ENCODE measurements at places on chromosomes 7 and 10.
A peak's percentile ranks its signal among the peaks of the same experiment; 100 is the strongest.

DNA sequence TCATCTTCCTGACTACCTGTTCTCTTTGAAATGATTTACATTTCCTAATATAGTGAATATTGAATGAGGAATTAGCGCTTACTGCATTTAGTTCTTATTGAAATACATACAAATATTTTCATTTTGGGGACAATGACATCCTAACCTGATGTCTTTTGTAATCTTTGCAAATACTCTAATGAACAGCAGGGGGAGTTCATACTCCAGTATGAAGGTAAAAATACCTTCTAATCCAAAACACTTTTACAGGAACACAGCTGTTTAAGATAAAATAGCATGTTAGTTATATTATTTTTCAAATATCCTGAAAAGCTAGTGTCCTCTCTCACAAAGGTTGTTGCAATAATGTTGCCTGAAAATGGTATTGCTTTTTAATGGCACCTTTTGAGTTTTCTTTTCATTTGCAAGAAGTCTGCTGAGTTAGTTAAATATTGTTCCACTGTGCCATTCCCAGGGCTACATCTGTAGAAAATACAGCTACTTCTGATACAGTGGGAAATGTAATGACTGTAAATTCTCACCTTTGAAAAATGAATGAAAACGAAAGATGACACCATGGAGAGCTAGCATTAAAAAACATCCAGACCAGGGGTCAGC lies 400.0 kb downstream of the PHF14 start:
- no peak for DNase-seq

DNA sequence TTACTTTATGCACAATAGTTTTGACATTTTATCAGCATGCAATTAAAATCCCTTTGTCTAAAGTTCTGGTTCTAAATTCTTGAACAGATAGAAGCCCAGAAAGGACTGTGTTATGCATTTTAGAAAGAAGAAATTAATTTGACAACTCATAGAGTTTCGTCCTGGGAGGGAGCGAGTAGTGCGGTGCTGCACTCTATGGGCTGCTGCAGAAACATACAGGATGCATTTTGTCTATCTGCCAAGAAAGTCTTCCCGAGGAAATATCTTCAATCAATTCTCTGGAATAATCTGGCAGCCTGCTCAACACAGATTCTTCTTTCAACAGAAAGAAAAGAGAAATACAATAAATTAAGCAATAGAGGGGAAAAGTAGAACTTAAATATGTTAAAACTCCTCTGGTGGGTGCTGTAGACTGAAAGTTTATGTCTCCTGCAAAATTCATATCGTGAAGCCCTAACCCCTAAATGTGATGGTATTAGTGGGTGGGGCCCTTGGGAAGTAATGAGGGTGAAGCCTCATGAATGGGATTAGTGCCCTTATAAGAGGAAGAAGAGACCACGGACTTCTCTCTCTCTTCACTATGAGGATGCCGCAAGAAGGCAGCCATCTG lies 39.0 kb upstream of the IFRD1 start:
- no peak for DNase-seq

GRCh38 chr7:151484971-151485707 lies 34.6 kb downstream of the RHEB start:
- no peak for DNase-seq

GRCh38 chr7:24057243-24057642 lies 226.7 kb upstream of the NPY start:
- DNase-seq = no peak

- DNase-seq = no peak
Measured at GRCh38 chr10:80265740-80266512, 23.5 kb downstream of the MAT1A start.

DNA sequence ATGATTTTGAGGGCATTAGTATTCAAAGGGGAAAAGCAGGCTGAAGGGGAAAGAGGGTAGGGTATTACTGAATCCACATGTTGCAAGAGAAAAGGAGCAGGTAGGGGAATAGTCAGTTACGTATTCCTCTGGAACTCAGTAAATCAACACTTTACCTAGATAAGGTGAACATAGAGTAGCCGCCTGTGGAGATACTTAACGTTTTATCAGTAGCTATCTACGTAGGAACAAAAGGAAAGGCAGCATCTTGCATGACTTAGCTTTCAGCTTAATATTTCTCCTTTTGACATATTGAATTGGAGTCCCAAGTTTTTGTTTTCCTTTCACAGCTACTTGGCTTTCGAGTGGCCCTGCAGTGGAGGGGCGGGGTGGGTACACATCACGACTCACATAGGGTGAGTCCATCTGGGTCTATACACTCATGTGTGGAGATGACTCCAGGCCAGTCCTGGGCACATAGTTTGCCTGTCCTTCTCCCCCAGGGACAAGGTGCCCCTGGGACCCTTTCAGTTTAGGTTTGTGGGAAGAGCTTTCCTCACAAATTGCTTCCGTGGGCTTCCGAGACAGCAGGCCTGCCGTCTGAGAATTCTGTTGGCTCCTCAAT lies 48.1 kb downstream of the CCNY start:
- no peak for DNase-seq

GRCh38 chr10:80582286-80582960 lies 44.7 kb downstream of the SH2D4B start:
- DNase-seq = no peak

- no peak for DNase-seq
Measured at GRCh38 chr10:34959321-34959720, 130.8 kb downstream of the CUL2 start.

- DNase-seq = no peak
Measured at GRCh38 chr10:5668429-5668828, 2.0 kb upstream of the ASB13 start.

DNA sequence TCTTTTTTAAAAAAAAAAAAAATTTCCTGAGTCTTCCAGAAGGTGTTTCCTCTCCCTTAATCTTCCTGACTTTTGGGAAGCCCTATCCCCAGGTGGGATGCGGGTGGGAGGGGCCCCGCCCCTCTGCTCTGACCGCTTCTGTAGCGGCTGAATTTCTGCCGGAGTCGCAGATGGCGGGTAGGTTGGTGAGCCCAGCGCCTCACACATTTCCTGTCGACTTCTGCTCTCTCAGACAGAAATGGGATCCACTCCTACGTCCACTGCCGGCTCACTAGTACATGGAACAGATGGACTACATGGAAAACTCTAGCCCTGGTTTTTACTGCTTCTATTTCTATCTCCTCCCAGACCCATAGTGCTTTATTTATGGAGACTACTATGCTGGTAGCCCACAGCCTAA lies 90.9 kb downstream of the NEUROD6 start:
- DNase-seq = no peak

- no peak for DNase-seq
Measured at GRCh38 chr10:130817046-130817624, 494.4 kb downstream of the TCERG1L start.

DNA sequence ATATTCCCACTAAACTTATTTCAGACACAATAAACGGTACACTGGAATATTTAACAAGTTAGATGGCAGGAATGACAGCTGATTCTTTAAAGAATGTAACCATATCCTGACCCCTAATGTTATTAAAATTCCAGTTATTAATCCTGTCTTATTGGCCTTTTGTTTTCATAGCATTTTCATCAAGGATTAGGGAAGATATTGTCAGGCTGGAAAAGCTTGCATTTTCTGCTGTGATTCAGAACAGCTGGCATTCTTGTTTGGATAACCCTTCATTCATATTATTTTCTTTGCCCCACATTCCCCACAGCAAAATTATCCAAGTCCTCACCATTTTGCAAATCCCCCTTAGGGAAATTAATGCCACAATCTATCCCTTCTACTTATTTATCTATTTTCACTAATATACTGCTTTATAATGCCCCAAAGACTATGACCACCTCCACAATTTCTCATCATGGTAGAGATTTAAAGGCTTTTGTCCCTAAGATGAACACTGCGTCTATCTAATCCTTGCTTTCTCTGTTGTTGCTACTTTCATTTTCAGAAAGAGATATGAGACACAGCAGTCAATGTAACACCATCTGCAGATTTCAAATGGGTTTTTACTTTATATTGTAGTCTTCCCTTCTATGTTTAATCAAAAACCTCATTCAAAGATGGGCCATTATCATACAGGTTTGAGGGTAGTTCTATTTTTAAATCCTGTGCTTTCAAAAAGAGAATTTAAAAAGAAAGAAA lies 475.1 kb downstream of the PARD3 start:
- DNase-seq = no peak

- DNase-seq = no peak
Measured at GRCh38 chr7:20200361-20200760, 16.8 kb downstream of the MACC1 start.

GRCh38 chr10:116744163-116744753 lies 1.9 kb upstream of the HSPA12A start:
- no peak for DNase-seq

- no peak for DNase-seq
Measured at GRCh38 chr7:30206942-30207341, 72.2 kb downstream of the MTURN start.

DNA sequence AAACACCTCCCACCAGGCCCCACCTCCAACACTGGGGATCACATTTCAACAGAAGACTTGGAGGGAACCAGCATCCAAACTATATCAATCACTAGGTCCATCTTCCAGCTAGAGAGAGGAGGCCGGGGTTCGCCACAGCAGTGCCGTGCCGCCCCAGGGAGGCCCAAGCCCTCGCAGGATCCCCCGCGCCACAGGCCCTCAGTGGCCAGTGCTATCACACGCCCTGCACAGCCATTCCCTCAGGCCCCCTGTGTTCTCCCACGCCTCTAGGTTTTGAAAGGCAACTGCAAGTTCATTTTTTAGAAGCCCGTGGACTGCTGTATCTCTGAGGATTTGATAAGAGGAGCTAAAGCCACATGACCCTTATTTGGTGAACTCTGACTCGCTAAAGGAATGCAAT lies 136.4 kb downstream of the OAT start:
- DNase-seq = no peak

GRCh38 chr7:55568613-55569268 lies 3.6 kb downstream of the VOPP1 start:
- DNase-seq = no peak

GRCh38 chr10:102009801-102010425 lies 46.1 kb downstream of the ARMH3 start:
- DNase-seq = peak; percentile 81
